Stimulated activated CD8-positive, alpha-beta memory T cell treated with anti-CD3 and anti-CD28 coated beads, Interleukin-4, amount 100 ng/mL, for 1 hour (primary cell): ENCODE measurements at places on chromosomes 3 and 15.

- no peak for DNase-seq
Observed at GRCh38 chr15:63719281-63719680, 114.5 kb downstream of the HERC1 start.

GRCh38 chr15:31037731-31038477, 46.5 kb upstream of the MTMR10 start:
- DNase-seq = no peak

DNA sequence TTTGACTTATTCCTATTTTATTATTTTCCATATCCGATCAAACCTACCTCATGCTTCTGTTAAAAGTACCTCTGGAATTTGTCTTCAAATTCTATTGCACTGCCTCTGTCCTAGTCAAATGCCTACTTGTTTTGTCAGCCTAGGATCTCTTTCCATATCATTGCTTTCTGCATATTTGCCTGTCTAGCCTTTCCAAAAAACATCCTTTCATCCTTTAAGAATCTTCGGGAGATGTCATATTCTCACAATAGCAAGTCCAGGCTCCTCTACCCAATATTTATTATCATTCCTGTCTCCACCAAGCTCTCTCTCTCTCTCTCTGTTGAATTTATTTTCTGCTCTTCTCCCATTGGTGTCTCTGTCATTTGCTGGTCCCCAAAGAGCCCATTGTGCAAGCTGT, 80.1 kb downstream of the LRRC28 start:
- no peak for DNase-seq

DNA sequence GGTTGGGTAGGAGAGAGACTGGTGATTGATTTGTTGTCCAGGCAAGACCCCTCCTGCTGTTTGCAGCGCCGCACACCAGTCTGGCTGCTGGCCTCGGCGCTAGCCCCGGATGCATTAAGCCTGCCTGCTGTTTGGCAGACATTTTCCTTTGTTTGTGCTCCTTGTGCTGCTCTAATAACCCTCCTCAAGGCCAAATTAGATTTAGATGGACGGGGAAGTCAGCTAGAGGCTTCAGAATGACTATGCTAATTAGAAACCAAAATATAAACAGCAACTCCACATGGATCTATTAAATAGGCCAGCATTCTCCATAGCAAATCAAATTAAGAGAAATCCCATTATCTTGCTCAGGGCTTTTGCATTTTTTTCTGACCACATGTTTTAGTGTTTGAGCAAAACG, 445.2 kb downstream of the SQOR start:
- DNase-seq = no peak

GRCh38 chr3:130795396-130795795, 48.8 kb upstream of the PIK3R4 start:
- DNase-seq = no peak

GRCh38 chr3:119856695-119857094, 74.8 kb downstream of the NR1I2 start:
- no peak for DNase-seq

DNA sequence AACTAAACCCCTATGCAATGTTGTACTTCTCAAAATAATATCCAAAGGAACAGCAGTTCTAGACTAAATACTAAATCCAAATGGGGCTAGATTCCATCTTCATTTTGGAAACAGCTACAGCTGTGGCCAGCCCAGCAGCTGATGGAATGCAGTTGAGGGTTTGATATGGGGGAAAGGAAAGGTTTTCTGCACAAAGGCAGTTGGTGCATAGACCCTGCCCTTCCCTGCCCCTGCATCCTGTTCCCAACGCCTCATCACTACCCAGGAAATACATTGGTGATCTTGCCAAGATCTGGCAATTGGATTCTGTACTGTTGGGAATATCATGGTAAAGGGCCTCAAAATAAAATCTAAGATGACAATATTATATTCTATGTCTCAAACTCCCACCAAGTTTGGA, 43.9 kb downstream of the DTWD1 start:
- DNase-seq = no peak

- no peak for DNase-seq
Observed at GRCh38 chr3:26193558-26193957, 403.7 kb downstream of the OXSM start.

- DNase-seq = no peak
Observed at GRCh38 chr3:155031186-155031585, 48.9 kb upstream of the MME start.

- no peak for DNase-seq
Observed at GRCh38 chr15:39597751-39598185, 16.9 kb downstream of the THBS1 start.
